ENCODE measurements at places on chromosomes 12 and 14. TPM values are rescaled to one million over a fixed set of nuclear protein-coding genes. Genes with fewer than 3 reads are reported as not detected.

DNA sequence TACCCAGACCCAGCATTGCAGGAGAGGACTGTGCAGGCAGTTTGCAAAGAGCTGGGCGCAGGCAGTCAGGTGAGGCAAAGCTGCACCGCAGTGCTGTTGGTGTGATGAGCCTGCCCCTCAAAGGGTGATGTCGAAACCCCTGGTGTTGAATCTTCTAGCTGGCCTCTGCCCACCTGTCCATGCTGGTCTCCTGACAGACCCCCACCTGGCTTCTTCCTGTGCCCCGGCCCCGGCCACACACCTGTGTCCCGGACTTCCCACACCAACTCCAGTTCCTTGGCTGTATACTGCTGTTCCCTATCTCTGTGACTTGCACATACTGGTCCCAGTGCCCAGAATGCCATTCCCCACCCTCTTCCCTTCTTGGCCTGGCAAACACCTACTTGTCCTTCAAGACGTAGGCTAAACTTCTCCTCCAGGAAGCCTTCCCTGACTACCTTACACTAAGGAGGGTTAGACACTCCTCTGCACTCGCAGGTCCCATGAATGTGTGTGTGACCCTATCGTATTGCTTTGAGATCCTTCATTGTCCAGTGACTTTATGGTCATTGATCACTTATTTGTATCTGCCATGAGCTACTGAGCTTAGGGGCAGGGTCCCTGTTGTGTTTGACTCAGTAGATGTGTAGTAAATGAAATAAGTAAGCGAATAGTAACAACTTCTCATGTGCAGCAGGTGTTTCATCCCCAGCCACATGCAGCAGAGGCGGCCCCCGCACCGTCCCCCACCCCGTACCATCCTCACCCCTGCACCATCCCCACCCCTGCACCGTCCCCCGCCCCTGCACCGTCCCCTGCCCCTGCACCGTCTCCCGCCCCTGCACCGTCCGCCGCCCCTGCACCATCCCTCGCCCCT is 37.4 kb downstream of the ESRRB start:
- DNase-seq = no peak

DNA sequence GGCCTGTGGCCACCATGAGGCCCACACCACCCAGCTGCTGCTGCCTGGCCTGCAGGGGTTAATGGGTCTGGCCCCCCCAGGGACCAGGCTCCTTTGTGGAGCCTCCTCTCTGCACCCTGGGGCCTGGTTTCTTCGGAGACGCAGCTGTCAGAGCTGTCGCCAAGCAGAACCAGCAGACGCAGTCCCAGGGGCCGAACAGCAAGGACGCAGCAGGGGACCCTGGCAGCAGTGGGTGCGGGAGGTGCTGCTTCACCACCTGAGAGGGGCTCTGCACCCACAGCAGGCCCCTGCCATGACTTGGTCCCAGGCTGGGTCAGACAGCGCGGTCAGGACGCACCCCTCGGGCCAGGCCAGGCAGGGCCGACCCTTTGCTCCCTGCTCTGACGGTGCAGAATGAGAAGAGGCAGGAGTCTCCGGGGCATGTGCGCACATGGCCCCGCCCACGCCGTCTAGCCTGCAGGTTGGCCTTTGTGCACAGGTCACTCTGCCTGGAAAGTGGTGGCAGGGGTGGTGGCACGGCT is 30.5 kb downstream of the JAG2 start:
- DNase-seq = no peak

Gene FBRSL1
- 41.9 TPM for polyA plus RNA-seq

Gene AQP2
- 435 TPM for polyA plus RNA-seq

DNA sequence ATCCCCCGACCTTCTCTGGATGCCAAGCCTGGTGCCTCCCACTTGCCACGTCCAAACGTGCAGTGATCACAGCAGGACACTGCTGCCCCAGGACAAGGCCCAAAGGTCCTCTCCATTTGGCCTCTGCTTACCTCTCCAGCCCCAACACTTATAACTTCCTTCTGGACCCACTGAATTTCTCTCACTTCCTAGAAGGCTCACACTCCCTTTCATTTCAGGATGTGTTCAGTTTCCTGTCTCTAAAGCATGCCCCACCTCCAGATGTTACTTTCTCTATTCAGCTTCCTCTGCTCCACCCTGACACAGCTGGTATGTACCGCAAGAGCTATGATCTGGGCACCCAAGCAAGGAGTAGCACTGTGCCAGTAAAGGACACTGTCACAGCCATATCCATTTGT is 33.0 kb downstream of the CDKL1 start:
- no peak for DNase-seq

DNA sequence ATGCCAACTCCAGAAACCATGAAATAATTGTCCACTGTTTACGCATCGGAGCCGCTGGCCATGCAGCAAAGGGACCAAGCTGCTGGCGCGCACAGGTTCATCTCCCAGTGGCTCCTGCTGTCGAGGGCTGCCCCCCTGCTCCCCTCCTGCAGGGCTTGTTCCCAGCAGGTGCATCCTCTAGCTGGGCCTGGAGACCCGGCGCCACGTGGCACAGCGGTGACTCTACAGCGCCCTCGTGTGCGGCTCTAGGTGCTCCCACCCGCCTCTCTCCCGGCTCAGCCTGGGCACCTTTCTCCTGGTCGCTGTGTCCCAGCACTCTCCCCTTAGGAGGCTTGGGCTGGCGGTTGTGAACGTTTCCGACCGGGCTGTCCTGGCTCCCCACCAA is 37.5 kb upstream of the INF2 start:
- DNase-seq = no peak

Gene NTS
- polyA plus RNA-seq = 4.1 TPM

DNA sequence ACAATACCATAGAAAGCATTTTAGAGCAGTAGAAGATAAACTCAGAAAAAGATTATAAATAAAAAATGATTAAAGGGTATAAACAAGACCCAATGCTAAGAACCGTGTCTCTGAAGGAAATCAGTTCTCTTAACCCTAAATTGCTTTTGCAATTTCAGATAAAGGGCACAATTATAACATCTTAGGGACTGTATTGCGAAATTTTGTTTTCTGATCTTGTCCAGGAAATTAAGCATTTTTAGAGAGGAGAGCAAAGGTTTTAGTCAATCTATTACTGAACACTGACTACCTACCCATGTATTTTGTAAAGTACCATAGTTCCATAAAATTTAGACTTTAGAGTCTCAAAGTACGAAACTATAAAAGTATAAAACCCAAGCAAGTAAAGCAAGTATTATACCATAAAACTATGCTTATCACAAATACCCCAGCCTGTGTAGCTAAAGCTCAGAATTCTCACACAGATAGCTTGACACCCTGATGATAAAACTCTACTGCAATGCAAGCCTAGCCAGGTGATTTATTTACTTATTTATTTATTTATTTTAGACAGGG is 6.8 kb upstream of the CHPT1 start:
- DNase-seq = no peak

- no peak for DNase-seq
Observed at GRCh38 chr12:49588721-49589516, 16.5 kb downstream of the FAM186B start.

Gene CIT
- 18.3 TPM for polyA plus RNA-seq

Gene DBX2
- polyA plus RNA-seq = 0.11 TPM

GRCh38 chr14:40601063-40601462 is 1005.6 kb upstream of the LRFN5 start:
- no peak for DNase-seq

Gene OTOGL
- polyA plus RNA-seq = 0.59 TPM

Gene GLS2
- polyA plus RNA-seq = 3.0 TPM

- DNase-seq = no peak
Observed at GRCh38 chr12:28539691-28540323, 349.6 kb downstream of the CCDC91 start.

Gene PPHLN1
- 66.6 TPM for polyA plus RNA-seq

DNA sequence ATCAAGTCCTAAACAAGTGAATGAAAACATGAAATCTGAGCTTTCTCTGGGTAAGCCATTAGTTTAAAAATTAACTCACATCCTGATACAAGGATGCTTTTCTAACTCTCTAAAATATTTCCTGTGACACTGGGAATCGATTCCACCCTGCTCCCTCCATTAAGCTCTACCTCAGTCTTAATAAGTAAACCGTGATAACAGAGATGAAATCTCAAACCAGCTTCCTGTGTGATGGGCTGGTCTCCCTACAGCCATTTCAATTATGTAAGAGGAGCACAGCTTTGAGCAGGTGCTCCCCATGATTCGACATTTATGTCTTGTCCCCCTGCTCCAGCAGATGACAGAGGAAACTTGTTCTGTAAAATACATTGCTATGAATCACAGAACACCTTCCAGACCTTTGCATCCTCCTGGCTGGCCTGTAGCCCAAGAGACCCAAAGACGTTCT is 59.0 kb downstream of the GAS2L3 start:
- DNase-seq = no peak

Gene CNTN1
- 38.1 TPM for polyA plus RNA-seq

DNA sequence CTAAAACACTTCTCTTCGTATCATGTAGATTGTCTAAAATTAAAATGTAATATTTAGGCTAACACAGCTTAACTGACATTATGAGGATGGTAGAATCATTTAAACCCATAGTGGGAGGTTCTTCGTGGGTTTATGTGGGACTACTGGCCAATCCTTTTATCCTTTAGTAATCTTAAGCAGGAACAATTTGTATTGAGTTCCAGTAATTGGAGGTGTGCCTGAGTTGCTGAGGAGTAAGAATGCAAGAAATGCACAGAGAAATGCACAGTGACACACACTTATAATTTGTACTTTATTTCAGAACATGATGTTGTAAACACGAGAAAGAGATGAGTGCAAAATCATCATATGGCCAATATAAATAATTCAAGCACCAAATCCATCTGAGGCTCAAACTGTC is 22.3 kb downstream of the OTOGL start:
- no peak for DNase-seq

Gene NAA30
- 33.3 TPM for polyA plus RNA-seq

Gene FOXG1
- polyA plus RNA-seq = 0.06 TPM

DNA sequence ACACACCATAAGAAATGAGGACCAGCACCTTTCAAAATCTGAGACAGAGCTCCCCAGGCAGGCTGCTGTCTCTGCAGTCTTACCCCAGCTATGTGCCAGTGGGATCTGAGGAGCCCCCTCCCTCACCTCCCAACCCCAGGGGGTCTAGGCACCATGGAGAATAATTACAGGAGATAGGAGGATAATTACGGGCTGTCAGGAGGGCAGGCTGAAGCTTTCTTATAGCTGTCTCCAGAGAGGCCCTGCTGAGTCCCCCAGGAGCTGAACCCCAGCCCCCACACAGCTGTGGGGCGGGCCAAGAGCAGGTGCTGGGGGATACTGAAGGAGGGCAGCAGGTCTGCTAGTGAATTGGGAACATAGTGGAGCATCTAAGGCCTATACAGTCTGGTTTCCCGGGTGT is 6.8 kb downstream of the CPNE6 start:
- DNase-seq = no peak

- DNase-seq = no peak
Observed at GRCh38 chr12:89382328-89382727, 30.0 kb upstream of the DUSP6 start.
